Effector CD4-positive, alpha-beta T cell (primary cell): ENCODE measurements at places on chromosomes 1 and 21.

- peak; percentile 45 for DNase-seq
Measured at GRCh38 chr1:117674521-117675400, 68.9 kb downstream of the TENT5C start.

- DNase-seq: no peak
Measured at GRCh38 chr1:202605515-202605914, 104.7 kb downstream of the SYT2 start.

DNA sequence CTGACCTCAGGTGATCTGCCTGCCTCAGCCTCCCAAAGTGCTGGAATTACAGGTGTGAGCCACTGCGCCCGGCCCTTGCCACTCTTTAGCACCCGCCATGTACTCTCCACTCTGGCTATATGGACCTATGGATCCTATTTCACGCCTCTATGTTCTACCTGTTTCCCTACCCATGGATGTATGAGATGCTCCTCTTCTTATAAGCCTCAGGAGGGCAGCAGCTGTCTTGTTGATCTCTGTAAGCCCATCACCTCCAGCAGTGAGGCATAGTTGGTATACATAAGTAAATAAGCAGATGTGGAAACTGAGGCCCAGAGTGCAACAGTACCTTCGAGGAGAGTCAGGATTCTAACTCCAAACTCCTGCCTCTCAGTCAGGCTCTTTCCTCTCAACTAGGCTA, 24.7 kb upstream of the ARTN start:
- no peak for DNase-seq

- DNase-seq: no peak
Measured at GRCh38 chr1:19619697-19620384, 24.3 kb upstream of the NBL1 start.

DNA sequence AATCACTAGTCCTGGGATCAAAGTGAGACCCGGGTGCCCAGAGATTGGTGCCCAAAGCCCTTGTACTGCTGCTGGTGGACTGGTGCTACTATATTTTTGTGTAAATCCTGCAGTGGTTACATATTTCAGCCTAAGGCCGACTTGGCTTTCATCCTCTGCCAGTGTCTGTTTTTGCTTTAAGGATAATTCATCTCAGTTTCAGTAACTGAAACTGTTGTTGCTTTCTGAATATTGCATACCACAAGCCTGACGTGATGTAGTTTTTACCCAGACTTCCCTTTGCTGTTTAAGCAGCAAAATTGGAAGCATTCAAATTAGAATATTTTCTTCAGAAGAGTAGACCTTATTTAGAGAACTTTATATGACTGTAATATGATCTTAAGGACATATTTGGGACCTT, 341.8 kb downstream of the RYR2 start:
- no peak for DNase-seq
